Stimulated activated CD4-positive, alpha-beta T cell treated with anti-CD3 and anti-CD28 coated beads, TNF-alpha, amount 100 ng/mL, for 1 hour (primary cell): ENCODE measurements at places on chromosomes 2 and 18.

- no peak for DNase-seq
Measured at GRCh38 chr2:10989782-10990181, 78.0 kb downstream of the KCNF1 start.

DNA sequence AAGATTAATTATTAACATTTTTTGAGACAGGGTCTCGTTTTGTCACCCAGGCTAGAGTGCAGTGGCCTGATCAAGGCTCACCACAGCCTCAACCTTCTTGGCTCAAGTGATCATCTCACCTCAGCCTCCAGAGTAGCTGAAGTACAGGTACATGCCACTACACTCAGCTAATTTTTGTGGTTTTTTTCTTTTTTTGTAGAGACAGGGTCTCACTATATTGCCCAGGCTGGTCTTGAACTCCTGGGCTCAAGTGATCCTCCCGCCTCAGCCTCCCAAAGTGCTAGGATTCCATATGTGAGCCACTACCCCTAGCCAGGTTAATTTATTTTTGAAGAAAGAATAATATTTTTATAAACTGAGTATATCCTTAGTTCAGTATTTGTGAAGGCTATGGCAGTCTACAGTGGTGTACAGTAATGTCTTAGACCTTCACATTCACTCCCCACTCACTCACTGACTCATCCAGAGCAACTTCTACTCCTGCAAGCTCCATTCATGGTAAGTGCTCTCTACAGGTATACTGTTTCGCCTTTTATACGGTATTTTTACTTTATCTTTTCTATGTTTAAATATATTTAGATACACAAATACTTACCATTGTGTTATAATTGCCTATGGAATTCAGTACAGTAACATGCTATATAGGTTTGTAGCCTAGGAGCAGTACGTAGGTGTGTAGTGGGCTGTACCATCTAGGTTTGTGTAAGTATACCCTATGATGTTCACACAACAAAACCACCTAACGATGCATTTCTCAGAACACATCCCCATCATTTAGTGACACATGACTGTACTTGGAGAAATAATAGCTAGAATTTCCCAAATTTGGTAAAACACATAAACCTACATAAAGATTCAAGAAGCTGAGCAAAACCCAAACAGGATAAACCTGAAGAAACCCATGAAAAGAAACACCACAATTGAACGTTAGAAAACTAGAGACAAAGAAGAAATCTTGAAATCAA is 38.6 kb downstream of the MGAT4A start:
- DNase-seq: no peak

GRCh38 chr2:173808718-173809117 is 156.5 kb downstream of the SP3 start:
- DNase-seq: no peak

DNA sequence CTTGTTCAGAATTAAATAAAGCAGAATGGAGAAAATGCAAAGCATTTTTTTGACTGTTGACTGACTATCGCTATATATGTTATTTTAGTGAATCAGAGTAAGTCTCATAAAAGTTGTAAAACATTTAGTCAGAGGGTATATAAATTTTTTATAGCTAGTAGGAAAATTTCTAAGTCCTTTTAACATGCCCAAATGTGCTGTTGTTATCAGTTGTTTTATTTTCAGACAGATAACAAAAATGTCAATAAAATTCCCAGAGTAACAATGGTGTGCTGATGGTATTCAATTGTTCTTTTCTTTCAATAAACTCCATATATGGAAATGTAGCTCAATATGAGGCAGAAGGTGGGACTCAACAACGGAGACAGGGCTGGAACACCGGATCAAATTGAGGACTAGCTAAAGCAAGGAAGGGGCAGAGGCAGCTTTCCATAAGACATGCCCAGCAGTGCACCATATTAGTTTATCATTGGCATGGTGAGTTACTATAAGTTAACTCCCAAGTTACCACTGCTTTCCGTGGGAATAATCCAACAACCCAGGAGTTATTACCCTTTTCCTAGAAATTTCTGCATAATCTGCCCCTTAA is 26.6 kb downstream of the GULP1 start:
- no peak for DNase-seq

GRCh38 chr2:218858671-218859555 is 692 bp upstream of the WNT6 start:
- no peak for DNase-seq

DNA sequence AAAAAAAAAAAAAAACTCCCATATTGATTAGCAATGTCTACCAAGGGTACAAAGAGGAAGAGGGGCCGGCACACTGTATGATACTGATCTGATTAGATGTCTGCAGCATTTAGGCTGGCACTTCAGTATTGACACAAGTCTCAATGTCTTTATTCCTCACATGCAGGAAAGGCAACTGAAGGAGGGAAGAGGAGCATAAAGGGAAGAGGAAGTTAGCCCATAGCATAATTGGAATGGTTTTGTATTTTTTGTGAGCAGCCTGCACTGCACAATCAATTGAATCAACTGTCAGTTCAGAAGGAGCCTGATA is 79.0 kb downstream of the DNER start:
- no peak for DNase-seq

GRCh38 chr2:28004086-28004485 is 113.6 kb downstream of the BABAM2 start:
- DNase-seq: no peak

GRCh38 chr2:220682616-220683015 is 889.5 kb downstream of the EPHA4 start:
- DNase-seq: no peak

DNA sequence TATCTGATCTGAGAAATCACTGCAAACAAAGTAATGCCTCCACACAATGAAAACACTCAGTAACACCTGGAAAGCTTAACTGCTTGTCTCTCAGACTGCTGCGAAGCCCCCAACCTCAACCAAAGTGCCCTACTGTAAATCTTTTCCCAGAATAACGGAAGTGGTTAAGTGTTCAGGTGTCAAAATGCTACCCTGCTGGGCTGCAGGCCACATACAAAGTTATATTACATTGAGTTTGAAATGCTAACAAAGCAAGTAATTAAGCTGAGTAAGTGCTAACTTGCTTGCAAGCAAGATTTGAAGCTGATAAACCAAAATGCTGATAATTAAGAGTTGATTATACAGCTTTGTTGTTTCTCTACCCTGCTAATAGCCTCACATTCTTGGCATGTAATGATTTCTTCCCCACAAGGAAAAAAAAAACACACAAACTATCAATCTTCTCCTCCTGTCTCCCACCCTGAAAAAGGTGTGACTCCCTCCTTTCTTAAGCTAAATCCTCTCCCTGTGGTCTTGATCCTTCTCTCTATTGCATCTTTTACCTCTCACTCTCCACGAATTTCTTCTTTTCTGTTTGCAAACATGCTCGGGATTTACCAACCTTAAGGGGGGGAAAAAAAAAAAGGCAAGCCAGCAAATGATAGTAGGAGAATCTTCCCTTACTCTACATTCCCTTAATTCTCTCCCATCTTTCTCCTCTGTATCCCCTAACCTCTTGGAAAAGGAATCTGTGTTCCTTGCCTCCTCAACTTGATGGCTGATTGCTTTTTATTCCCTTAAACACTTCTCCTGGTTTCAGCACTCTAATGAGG is 266.8 kb upstream of the SIX3 start:
- DNase-seq: no peak

- DNase-seq: no peak
Measured at GRCh38 chr2:168541858-168542257, 85.8 kb downstream of the CERS6 start.

DNA sequence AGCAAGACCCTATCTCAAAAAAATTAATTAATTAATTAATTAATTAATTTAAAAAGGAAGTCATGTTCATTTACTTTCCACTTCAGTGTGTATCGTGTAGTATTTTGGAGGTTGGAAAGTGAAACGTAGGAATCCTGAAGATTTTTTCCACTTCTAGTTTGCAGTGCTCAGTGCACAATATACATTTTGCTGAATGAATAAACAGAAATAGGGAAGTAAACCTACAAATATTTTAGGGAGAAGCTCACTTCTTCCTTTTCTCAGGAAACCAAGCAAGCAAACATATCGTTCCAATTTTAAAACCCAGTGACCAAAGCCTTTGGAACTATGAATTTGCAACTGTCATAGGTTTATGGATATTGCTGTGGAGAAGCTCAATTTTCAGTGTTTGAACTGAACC is 27.8 kb downstream of the SLC14A1 start:
- DNase-seq: no peak

- DNase-seq: no peak
Measured at GRCh38 chr2:174171686-174172445, 76.5 kb downstream of the OLA1 start.

DNA sequence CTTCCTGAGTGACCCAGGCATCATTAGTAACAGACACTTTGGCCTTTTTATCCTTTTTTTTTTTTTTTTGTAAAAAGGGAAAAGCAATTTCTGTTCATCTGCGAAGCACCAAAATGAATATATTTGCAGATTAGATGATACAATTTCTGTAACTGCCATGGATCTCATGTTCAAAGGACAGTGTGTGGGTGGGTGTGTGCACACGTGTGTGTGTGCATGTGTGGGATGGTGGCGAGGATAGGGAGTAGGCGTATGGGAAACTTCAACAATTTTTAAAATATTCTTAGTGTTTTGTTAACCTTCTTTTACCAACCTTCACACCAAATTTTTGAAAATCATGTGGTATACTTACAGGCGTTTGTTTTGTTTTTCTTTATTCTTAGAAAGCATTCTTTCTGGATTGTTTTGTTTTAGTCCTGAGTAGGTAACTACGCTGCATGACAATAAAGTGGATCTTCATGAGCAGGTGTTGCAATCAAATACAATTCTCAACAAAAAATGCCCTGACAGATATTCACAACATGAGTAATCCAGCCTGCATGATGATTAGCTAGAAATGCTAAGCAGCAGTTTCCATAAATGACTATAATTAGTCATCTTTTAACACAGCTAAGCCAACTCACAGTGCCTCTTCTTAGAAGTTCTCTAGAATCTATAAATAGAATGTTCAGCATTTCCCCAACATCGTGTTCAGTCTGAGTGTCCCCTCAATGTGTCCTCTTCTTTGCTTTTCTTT is 53.5 kb upstream of the RMDN2 start:
- no peak for DNase-seq

- DNase-seq: no peak
Measured at GRCh38 chr2:19462256-19462645, 103.8 kb upstream of the OSR1 start.

- no peak for DNase-seq
Measured at GRCh38 chr18:44699572-44700261, 19.0 kb downstream of the SETBP1 start.

DNA sequence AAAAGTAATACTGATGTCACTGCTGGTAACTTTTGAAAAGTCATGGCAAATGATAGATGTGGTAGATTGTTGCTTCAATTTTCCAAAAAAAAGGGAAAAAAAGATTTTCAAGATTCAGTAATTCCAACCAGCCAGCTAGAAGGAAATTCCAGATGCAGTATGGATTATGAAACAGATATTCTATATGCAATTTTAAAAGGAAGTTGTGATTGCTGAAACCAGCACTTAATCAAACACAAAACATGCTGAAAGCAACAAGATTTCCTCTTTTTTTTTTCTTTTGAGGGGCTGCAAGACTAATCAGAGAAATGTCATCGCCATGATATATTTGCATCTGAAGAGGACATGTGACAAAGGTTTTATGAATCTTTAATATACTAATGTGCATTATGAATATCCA is 5.1 kb upstream of the HNMT start:
- no peak for DNase-seq

DNA sequence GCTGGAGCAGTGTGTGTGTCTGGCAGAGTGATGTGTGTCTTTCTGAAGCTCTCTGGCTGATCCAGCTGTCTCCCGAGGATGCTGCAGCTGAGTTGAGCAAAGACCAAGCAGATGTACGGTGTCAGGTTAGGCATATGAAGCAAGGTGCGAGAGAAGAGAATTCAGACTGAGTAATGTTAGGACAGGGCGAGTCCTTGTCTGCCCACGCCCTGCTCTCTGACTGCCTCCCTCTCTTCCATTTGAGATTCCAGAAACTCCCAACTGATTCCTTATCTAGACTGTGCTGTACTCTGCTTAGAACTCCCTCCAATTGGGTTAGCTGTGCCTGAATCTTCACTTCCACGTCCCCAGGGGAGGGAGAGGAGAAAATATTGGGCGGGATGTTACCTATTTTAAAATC is 25.7 kb upstream of the LPIN1 start:
- no peak for DNase-seq

DNA sequence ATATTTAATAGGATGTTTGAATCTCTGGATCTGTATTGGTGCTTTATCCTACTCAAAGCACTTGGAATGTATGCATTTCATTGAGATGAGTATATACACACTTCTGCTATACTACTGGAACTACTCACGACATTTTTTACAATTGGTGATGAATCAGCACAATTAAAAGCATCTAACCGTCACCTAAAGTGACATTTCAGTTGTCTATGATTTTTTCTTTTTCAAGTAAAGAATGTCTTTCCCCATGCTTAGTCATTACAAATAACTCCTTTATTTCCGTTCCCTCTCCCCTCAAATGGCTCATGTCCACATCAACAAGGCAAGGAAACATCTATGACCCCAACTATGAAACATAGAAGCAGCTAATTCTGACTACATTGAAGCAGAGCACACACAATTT is 77.3 kb downstream of the CLIP4 start:
- no peak for DNase-seq

DNA sequence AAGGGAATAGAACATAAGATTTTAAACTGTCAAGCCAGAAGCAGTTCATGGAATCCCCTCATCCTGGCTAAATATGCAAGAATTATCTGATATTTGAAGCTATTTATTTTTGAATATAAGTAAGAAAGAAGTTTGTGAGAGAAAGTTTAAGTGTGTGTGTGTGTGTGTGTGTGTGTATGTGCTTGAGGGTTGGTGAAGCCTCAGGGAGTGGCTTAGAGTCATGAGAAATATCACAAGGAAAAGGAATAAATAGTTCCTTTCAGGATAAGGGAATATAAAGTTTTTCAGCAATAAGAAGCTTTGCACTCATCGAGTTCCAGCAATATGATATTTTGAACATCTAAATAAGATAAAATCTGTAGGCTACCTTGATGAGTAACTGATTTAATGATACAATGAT is 359.6 kb downstream of the MEIS1 start:
- no peak for DNase-seq

DNA sequence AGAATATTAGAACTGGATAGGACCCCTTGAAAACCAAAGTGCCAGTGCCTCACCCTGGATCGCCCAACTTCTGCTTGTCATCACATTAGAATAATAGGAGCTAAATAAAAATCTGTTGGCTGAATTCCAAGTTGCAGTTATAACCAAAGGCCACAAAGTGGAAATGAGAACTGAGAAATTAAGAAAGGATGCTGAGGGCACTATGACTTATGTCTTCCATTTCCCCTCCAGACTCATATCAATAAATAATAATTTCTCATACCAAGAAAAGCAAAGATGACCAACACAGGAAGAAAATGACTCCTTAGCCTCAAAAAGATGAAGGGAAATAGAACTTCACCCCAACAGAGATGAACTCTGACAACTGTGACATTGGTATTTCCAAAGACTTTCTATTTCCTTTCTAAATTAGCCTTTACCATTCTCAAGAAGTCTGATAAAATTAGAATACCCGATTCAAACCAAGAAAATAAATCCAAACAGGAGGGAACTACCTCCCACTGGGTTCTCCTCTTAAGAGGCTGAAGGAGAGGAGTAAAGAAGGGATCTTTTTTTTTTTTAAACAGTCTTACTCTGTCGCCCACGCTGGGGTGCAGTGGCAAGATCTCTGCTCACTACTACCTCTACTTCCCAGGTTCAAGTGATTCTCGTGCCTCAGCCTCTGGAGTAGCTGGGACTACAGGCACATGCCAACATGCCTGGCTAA is 46.5 kb upstream of the EPG5 start:
- no peak for DNase-seq

GRCh38 chr2:226835420-226835795 is 446 bp upstream of the RHBDD1 start:
- DNase-seq: no peak
